Left ventricle myocardium superior (tissue), 1 donor: ENCODE measurements at places on chromosomes 13 and 19.

DNA sequence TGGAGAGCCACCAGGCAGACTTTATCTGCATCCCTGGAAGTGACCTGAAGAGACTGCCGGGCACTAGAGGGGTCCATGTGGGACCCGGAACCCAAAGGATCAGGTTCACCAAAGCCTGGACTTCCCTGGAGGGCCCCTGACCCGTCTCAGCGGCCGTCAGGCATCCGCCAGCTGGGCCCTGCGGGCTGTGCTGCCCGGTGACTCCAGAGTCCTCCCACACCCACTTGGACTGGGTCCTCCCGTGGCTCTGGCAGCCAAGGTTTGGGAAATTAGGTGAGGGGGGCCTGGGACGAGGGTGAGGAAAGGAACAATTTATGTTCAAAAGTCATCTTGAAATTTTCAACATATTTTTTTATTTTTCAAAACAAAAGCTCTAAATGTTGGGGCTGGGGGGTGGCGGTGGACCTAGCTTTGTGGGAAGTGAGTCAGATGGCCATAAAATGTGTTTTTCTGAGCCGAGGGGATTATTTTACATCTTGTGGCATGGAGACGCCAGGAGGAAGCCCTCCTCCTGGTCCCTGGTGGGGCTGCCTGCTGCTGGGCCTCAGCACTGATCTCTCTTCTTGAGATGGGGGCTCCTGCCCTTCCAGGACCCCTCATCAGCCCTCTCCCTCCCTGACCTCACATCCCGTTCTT, 20.2 kb downstream of the CEBPA start:
- DNase-seq, result no peak

- DNase-seq, result peak; percentile 89
Measured at GRCh38 chr19:50427997-50428425, 4.7 kb upstream of the MYBPC2 start.

- DNase-seq, result no peak
Measured at GRCh38 chr19:7552781-7553180, 17.3 kb downstream of the PNPLA6 start.

- DNase-seq, result no peak
Measured at GRCh38 chr13:43830497-43830881, 43.7 kb upstream of the ENOX1 start.

GRCh38 chr19:41607668-41608067, 19.2 kb downstream of the CEACAM4 start:
- no peak for DNase-seq

DNA sequence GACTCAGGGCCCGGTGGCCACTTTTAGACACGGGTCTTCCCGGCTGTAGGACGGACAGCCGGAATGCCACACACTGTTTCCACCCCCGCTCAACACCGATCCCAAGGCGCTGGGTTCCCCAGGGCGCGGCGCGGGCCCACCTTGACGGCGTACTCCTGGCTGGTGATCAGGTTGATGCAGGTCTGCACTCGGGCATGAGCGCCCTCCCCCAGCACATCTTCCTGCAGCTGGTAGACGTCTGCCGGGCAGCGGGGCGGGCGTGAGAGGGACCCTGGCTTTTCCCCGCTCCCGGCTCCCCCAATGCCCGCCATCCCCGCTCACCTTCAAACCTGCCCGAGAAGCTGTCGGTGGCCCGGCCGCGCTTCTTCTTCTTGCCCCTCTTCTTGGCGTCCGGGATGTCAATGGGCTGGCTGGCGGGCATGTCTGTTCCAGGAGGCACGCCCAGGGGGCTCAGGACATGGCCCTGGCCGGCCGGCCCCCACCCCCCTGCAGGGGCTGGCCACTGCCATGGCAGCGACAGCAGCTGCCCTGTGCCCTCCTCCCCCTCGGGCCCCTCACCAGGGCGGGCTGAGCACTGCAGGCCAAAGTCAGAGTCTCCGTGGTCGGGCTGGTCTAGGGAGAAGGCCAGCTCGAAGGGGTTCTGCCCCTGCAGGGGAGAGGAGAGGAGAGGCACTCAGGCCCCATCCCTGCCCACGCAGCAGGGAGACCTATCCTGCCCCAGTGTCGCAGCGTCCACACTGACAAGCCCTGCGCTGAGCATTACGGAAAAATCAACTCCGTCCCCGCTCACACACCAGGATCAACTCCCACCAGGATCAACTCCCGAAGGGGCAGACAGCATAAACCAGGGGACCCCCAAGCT, 4.8 kb downstream of the MKNK2 start:
- peak; percentile 34 for DNase-seq

- no peak for DNase-seq
Measured at GRCh38 chr19:15269806-15270205, 37.6 kb upstream of the EPHX3 start.

DNA sequence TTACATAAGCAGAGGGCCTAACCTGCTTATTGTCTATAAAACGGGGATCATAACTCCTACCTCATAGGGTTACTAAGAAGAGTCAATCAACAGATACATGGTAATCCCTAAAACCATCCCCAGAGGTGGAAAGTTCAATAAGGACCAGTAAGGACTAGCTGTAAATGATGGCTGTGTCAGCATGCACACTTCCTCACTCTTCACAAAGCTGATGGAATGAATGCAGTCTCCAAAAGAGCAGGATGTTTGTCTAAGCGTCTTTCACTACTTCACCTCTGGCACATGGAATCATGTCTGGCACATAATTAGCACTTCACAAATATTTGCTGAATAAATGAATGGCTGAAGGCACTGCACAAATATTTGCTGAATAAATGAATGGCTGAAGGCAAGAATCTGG, 134.2 kb downstream of the MIPEP start:
- DNase-seq, result no peak
